ENCODE measurements at places on chromosomes 1 and 21.

- DNase-seq = no peak
Observed at GRCh38 chr21:20451046-20451445, 547.2 kb upstream of the NCAM2 start.

GRCh38 chr1:224718470-224719053 lies 102.4 kb downstream of the CNIH3 start:
- no peak for DNase-seq

DNA sequence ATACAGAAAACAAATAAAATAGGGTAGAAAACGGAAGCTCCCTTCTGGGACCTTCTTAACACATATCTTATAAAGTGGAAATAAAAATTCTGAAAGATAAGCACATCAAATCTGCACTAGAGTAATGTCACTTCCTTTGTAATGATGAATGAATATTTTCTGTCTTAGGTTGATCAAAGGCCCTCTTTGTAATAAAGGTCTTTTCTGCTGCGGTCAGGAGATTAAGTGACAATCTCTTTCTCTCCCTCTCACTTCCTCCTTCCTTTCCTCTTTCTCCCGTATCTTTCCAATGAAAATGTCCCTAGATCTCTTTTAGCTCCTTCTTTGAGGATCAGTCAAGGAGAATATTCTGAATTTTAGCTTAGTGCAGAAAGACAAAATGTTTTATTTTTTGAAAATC lies 33.8 kb downstream of the TMCO1 start:
- no peak for DNase-seq

DNA sequence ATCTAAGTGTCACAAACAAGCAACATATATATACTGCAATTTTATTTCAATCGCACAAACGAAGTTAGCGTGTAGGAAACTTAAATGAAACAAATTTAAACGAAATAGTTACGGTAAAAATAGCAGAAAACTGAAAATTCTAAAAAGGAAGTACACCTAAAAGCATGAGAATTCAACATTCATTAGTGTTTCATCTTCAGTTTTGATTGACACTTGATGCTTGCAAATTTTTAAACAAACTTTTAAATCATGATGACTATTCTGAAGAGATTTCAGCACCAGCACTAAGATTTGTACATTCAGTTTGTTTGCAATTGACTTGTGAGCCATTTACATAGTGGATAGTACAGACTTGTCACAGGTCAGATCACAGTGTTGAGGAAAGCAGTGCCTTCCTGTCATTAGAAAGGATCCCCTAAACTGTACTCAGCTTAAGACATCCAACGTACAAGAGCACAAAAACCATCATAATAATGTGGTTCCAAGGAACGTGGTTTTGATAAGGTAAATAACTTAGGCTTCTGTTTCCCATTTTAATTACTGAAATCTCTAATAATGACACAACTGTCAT lies 67.0 kb upstream of the LBR start:
- DNase-seq = no peak

GRCh38 chr21:38455403-38455802 lies 42.9 kb downstream of the ERG start:
- DNase-seq = no peak

Data from omental fat pad (tissue), 4 donors.